Thyroid gland (tissue), 4 donors: ENCODE measurements at places on chromosomes 13 and 19. TPM values are rescaled to one million over a fixed set of nuclear protein-coding genes. Genes with fewer than 3 reads are reported as not detected.

- H3K4me1 ChIP-seq = peaks cover 8% of the 10 kb centered on the region
- no peaks in the 10 kb centered on the region for H3K27me3 ChIP-seq
- H3K36me3 ChIP-seq = no peaks in the 10 kb centered on the region
- no peak overlapping the region for H3K4me3 ChIP-seq
- H3K27ac ChIP-seq = no peak overlapping the region
- no peak for DNase-seq
Observed at GRCh38 chr19:42531313-42531712, 3.0 kb upstream of the CEACAM1 start.

- DNase-seq = no peak
- no peak overlapping the region for H3K4me3 ChIP-seq
- no peaks in the 10 kb centered on the region for H3K4me1 ChIP-seq
- H3K27ac ChIP-seq = no peak overlapping the region
- no peaks in the 10 kb centered on the region for H3K27me3 ChIP-seq
Observed at GRCh38 chr19:42370068-42370520, 20.0 kb downstream of the CNFN start.

DNA sequence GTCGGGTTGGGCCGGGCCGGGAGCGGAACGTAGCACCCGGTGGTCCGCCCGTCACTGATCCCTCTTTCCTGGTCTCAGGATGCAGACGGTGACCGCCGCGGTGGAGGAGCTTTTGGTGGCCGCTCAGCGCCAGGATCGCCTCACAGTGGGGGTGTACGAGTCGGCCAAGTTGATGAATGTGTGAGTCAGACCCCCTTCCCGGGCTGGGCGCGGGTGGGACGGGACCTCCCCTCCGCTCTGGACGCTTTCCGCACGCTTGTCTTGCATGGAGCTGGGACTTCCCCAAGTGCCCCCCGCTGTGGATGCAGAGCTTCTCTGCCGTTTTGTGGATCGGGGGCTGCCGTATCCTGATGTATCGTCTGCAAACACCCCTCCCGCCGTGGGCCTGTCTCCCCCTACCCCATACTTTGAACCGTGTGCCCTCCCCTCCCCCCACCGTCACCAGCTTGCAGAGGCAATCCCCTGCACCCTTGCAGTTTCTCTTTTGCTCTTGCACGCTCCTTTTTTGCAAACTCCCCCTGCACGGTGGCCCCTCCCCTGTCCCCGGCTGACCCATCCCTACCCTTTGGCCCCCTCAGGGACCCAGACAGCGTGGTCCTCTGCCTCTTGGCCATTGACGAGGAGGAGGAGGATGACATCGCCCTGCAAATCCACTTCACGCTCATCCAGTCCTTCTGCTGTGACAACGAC is 669 bp downstream of the GADD45B start:
- H3K4me1 ChIP-seq = peaks cover 31% of the 10 kb centered on the region
- DNase-seq = peak; percentile 42

- no peak overlapping the region for H3K4me3 ChIP-seq
- no peaks in the 10 kb centered on the region for H3K27me3 ChIP-seq
- H3K27ac ChIP-seq = no peak overlapping the region
- peak; percentile 17 for DNase-seq
Observed at GRCh38 chr19:47377208-47377701, 28.1 kb downstream of the DHX34 start.

DNA sequence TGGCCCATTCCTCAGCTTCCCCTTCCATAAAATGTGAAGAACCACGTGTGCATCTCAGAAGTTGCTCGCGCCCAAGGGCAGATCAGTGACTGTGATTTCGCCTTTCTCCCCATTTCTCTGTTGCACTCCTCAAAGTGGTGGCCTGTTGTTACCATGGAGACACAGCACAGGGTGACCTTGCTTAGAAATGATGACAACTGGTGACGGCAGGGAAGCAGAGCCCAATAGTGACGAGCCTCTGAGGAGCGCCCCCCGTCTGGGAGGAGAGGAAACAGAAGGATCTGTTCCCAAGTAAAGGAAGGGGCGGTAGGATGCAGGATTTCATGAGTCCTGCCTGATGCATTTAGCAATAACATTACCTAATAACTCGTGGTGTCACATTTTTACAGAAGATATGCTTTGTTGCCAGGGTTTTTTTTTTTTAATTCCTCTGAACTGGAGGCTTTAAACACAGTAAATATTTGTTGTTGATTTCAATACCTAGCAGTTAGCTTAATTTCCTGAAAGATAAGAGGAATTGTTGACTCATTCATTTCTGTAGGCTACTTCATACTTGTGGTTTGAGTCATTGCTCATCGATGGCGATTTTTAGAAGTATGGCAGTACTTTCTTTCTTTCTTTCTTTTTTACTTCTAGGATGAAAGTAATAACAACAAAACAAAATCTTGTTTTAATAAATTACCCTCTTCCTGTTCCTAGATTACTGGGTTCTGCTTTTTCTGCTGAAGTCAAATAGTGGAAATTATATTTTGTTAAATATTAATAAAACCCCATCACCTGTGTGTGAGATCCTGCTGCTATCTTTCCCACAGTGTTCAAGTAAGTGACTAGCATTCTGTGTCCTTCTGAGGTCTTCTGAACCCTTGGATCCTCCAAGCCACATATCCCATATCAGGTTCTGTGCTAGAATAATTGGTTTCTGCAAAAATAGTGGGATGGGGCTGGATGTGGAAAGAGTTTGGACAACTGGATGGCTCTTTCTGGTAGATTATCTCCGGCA is 36.0 kb downstream of the MBNL2 start:
- DNase-seq = no peak
- H3K27me3 ChIP-seq = no peaks in the 10 kb centered on the region
- H3K27ac ChIP-seq = peak overlapping the region; percentile 49
- H3K4me1 ChIP-seq = peaks cover 19% of the 10 kb centered on the region
- no peak overlapping the region for H3K4me3 ChIP-seq

DNA sequence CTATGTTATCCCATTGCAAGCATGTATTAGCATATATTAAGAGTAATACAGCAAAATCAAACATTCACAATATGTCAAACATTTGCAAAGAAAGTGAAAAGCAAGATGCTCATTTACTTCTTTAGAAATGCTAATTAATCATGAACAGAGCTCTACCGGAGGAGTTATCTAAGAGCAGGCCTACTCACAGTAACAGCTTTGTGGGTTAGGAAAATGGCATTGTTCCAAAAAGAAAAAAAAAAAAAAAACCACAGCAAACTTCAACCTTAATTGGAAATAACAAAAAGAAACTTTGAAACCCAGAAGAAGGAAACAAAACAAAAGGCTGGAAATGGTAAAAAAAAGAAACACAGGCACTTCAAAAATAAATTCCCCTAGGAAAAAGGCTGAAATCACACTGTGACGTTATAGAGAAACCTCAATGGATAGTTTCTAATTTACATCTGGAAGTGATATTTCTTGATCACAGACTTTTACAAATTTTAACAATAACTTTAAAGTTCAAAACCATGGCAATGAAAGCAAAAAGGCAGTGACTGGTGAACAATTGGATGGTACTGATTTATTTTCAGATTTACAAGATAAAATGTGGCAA is 1236.8 kb upstream of the SPRY2 start:
- H3K36me3 ChIP-seq = no peaks in the 10 kb centered on the region
- H3K4me3 ChIP-seq = no peak overlapping the region
- DNase-seq = no peak
- no peaks in the 10 kb centered on the region for H3K27me3 ChIP-seq
- no peaks in the 10 kb centered on the region for H3K4me1 ChIP-seq

- H3K27ac ChIP-seq = peak overlapping the region; percentile 80
- peaks cover 23% of the 10 kb centered on the region for H3K4me1 ChIP-seq
- no peak overlapping the region for H3K4me3 ChIP-seq
- no peaks in the 10 kb centered on the region for H3K36me3 ChIP-seq
- no peaks in the 10 kb centered on the region for H3K27me3 ChIP-seq
Observed at GRCh38 chr13:110251193-110251819, 55.7 kb downstream of the COL4A1 start.

BEST2 gene
- total RNA-seq = not detected

DNA sequence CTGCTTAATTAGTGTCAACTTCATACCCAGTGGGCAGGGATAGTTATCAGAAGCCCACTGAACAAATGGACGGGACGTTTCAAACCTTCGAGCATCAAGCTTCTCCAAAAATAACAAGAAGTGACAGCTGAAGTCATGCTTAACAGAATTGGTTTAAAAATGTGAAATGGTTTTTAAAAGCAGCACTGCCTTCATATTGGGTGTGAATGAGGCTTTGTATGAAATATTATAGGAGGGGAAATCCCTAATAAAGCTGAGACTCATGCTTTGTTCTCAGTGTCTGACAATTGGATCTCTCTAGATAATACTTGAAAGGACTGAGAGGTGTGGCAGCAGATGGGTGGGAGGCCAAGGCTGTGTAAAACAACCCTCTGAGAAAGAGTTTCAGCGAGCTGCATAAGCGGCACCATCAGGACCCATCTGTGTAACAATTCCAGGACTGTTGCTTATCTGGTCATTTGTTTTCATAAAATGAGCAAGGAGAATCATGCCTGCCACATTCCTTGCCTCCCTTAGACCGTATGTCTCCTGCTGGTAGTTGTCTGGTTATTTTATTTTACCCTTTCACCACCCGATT is 667.7 kb downstream of the DIAPH3 start:
- H3K27me3 ChIP-seq = no peaks in the 10 kb centered on the region
- DNase-seq = no peak
- no peaks in the 10 kb centered on the region for H3K36me3 ChIP-seq
- no peak overlapping the region for H3K4me3 ChIP-seq

DNA sequence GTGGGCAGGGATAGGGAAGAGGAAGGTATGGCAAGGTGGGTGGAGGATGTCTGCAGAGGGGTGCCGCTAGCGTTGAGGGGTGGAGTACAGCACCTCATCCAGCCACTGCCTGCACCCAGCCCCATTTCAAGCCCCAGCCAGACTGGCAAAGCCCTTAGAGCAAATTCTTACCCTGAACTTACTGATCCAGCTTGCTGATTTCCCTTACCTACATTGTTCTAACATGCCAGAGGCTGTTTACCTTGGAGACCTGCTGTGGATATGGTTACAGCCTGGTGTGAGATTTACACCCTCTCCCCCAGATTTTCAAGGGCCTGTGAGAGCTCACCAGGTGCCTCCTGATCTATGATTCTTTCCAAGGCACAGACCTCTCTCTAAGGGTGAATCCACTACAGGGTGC is 86.0 kb downstream of the ZNF726 start:
- H3K27ac ChIP-seq = no peak overlapping the region
- H3K36me3 ChIP-seq = no peaks in the 10 kb centered on the region
- H3K27me3 ChIP-seq = no peaks in the 10 kb centered on the region
- no peak for DNase-seq
- no peak overlapping the region for H3K4me3 ChIP-seq
- no peaks in the 10 kb centered on the region for H3K4me1 ChIP-seq

GRCh38 chr13:24922387-24922744 is 158.4 kb downstream of the RNF17 start:
- H3K4me3 ChIP-seq = peak overlapping the region; percentile 31
- peaks cover 13% of the 10 kb centered on the region for H3K4me1 ChIP-seq
- H3K27me3 ChIP-seq = no peaks in the 10 kb centered on the region
- H3K27ac ChIP-seq = peak overlapping the region; percentile 28

DNA sequence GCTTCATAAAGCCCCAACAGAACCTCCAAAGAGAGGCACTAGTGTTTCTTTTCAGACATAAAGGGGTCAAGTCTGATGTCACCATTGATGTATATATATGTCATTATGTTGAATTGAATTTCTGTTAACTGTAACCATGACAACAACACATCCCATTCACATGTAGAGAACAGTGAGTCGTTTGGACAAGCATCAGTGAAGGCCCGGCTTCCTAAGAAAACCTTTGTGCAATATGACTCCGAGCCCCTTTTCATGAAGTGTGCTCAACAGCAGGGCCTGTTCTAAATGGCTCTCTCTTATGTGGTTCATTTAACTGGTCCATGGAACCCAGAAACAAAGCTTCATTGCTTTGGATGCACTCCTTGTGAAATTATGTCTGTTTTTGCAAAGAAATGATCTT is 67.2 kb upstream of the UBL3 start:
- no peaks in the 10 kb centered on the region for H3K27me3 ChIP-seq
- H3K36me3 ChIP-seq = no peaks in the 10 kb centered on the region
- no peak overlapping the region for H3K27ac ChIP-seq
- peaks cover 9% of the 10 kb centered on the region for H3K4me1 ChIP-seq
- H3K4me3 ChIP-seq = no peak overlapping the region

- DNase-seq = no peak
- no peaks in the 10 kb centered on the region for H3K4me1 ChIP-seq
- H3K4me3 ChIP-seq = no peak overlapping the region
- no peak overlapping the region for H3K27ac ChIP-seq
- H3K36me3 ChIP-seq = no peaks in the 10 kb centered on the region
Observed at GRCh38 chr19:52444506-52444905, 8.8 kb upstream of the ZNF578 start.

- H3K27ac ChIP-seq = no peak overlapping the region
- DNase-seq = no peak
- H3K36me3 ChIP-seq = no peaks in the 10 kb centered on the region
- H3K4me1 ChIP-seq = no peaks in the 10 kb centered on the region
- H3K27me3 ChIP-seq = no peaks in the 10 kb centered on the region
Observed at GRCh38 chr13:42795666-42796065, 14.3 kb downstream of the FAM216B start.

WASF3 gene
- total RNA-seq = 49.7 TPM

DNA sequence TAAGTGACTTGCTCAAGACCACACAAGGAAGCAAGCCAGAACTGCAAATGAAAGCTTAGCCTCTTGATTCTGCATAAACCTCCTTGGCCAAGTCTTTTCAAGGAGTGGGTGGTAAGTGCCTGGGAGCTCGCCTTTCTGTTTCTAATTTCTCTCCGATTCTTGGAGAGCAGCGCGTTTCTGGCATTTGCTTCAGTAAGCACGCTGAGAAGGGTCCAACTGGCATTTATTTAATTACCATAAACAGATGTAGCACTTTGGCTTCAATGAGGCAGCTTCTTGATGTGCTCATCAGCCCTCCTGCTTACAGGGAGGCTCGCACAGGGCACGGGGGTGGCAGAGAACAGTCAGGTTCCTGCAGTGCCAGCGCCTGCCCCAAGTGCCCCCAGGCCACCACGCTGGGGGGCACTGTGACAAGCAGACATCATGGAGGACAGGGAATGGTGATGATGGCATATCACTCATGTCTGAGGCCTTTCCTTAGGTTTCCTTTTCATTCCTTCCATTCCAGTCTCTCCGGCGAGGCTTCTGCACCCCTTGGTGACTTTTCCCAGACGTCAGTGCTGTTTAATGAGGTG is 13.3 kb downstream of the SIAH3 start:
- peak; percentile 64 for DNase-seq
- H3K4me3 ChIP-seq = no peak overlapping the region
- no peaks in the 10 kb centered on the region for H3K36me3 ChIP-seq
- no peaks in the 10 kb centered on the region for H3K27me3 ChIP-seq
- peaks cover 20% of the 10 kb centered on the region for H3K4me1 ChIP-seq

DNA sequence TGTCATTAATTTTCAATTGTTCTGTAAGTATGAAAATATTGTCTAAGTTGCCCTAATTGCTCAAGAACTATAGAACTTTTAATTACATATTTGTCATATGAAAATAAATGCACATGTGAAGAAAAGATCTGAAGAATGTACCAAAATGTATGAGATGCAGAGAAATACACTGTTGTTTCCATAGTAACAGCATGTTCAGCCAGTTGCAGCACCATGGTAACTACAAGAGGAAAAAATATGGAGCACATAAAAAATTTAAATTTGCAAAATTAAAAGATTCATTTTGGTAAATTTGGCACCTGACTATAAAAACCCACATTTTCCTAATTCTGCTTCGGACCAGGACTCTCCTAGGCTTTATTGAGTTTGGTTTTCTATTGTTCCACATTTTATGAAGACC is 1170.0 kb upstream of the MIR17HG start:
- H3K27ac ChIP-seq = no peak overlapping the region
- no peak overlapping the region for H3K4me3 ChIP-seq
- no peaks in the 10 kb centered on the region for H3K27me3 ChIP-seq
- no peaks in the 10 kb centered on the region for H3K4me1 ChIP-seq
